ENCODE measurements at places on chromosomes 3 and 15.

GRCh38 chr3:128950223-128950938, 43.5 kb downstream of the CFAP92 start:
- DNase-seq, result peak; percentile 16

DNA sequence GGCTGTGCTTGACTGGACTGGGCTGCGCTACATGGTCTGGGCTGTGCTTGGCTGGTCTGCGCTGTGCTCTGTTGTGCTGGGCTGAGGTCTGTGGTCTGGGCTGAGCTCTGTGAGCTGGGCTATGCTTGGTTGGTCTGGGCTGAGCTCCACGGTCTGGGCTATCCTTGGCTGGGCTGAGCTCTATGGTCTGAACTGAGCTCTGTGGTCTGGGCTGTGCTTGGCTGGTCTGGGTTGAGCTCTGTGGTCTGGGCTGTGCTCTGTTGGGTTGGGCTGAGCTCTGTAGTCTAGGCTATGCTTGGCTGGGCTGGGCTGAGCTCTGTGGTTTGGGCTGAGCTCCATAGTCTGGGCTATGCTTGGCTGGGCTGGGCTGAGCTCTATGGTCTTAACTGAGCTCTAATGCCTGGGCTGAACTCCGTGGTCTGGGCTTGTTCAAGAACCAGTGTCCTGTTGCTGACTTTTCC, 92.0 kb downstream of the PLXNA1 start:
- DNase-seq, result no peak

GRCh38 chr3:62644493-62644892, 230.7 kb downstream of the CADPS start:
- DNase-seq, result no peak

GRCh38 chr15:48493763-48494225, 151.7 kb downstream of the FBN1 start:
- no peak for DNase-seq

- no peak for DNase-seq
Measured at GRCh38 chr3:27317096-27317495, 52.1 kb downstream of the NEK10 start.

- no peak for DNase-seq
Measured at GRCh38 chr15:81211376-81211775, 14.7 kb downstream of the IL16 start.

GRCh38 chr15:22992024-22992326, 11.8 kb upstream of the CYFIP1 start:
- no peak for DNase-seq

DNA sequence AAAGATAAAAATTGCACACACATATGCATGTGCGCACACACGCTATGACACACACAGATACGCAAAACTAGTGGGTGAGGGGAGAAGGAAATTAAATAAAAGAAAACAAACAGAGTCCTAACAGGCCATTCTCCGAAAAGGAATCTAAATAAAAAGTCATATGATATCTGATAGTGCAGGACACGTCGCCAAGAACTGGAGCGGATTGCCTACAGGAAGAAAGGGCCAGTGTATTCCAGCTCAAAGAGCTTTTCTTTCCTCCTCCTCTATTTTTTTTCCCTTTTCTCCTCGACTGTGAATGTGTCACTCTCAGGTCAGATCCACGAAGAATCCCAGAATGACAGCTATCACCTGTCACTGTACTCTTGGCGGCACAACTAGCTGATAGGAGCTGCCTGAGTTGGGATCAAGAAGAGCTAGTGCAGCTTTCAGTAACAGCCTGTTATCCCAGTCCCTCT, 157.8 kb downstream of the TIGIT start:
- peak; percentile 20 for DNase-seq

DNA sequence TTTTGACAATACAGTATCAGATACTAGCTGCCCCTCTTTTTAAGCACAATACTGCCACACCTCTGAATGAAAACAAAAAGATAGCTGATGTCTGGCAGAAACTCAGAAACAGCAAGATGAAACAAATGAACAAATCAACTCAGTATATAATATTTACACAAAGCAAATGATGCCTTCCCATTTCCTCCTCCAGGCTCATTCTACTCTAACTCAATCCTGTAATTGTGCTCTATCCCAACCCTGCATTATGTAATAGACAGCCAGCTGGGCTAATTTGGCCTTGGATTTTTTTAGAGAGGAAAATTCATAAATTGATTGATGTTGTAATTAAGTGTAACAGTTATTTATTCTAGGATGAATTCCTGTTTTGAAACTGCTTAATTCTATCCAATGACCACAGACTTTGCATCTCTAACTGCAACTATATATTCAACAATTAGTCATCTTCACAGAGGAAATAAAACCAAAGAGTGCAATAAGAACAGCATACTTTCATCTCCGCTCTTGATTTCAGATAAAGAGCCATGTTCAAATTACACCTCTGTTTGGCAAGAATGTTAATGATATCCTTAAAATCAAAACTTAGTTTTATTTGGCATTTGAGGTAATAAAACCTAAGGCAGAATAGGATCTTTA, 6.1 kb downstream of the ATG3 start:
- no peak for DNase-seq

DNA sequence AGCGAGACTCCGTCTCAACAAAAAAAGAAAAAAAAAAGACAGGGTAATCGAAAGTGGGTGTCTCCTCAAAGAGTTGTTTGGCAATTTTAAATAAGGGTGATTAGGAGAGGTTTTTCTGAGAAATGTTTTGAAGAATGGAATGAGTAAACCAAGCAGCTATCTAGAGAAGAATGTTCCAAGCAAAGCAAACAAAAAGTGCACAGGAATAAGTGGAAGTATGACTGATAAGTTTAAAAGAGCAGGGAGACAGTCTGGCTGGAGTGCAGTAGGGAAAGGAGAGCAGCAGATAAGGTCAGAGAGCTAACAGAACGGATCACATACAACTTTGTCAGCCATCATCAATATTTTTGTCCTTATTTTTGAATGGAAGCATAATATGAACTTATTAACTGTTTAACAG, 853.5 kb downstream of the TUSC7 start:
- no peak for DNase-seq

DNA sequence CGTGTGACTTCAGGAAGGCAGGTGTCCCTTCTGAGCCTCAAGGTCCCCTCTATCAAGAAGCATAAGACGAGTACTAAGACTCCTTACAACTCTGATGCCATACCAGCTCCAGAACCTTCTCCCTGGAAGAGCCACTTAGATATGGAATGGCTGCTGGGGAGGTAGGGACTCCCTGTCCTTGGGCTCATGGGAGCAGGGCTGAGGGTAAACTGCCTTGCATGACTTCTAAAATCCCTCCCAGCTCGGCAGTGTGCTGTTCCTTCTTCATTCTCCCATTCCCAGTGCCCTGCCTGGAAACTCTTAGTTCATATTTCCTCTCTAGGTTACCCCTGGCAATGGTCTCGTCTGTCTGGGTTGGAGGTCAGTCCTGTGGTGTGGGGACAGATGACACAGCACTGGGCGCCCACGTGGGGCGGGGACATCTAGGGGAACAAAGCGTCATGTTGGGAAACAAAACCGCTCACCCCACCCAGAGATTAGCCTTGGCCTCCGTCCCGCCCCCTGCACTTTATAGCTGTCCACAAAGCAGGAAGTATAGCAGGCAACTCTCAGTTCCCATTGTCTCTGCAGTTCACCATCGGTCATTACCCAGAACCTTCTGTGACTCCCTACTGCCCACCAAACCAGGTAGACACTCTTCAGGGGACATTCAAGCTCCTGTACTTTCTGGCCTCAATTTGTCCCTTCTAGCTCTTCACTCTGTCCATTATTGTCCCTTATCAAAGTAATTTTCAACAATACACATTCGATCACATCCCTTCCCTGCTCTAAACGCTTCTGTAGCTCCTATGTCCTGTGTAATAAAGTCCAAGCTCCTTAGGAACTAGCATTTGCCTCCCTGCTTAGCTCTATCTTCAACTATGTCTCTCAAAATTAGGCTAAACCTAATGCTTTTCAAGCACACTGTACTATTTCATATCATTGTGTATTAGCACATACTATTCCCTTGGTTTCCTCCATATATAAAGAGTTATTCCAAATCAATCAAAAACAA, 73.8 kb downstream of the IQSEC1 start:
- DNase-seq, result peak; percentile 95

GRCh38 chr15:34243226-34243625, 18.4 kb downstream of the EMC4 start:
- DNase-seq, result no peak

GRCh38 chr3:40872258-40872920, 326.9 kb upstream of the CTNNB1 start:
- DNase-seq, result no peak

DNA sequence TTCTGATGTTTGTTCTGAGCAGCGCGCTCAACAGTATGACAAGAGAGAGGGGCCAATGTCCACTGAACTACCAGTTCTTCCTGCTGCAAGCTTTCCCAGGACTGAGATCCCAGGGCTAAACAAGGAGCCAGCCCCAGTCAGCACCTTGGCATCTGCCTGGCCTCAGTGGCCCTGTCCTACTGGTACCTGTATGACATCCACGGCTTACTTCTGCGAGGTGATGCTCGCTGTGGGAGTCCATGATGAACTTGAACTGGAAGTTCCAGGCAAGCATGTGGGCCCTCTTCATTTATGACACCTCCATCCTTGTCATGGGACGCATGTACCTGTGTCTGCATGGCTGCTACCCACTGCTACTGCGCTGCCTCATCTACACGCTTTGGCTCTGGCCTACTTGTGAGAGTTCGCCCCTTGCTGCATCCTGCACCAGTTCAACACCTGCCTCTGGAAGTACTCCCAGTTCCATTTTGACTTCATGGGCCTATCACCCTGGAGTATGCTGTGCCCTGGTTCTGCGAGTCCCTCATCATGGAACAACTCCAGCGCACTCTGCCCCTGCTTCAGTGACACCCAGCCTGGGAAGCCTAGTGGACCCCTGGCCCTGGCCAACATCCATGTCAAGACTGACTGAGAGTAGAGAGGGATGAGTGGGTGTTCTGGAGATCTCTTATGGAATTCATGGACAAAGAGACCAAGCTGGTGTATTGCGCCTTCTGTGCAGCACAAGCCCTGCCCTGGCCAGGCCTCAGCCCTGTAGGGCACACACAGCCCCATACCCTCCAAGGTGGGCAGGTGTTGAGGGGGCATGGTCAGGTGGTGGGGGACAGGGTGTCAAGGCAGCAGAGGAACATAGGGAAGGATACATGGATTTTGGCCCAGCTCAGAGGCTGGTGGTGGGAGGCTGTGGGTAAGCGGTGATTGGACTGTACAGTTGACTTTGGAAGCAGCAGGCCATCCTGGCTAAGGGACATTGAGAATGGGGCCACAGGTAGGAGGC, 246.8 kb downstream of the NLGN1 start:
- DNase-seq, result no peak

- no peak for DNase-seq
Measured at GRCh38 chr15:51888593-51889195, 59.2 kb downstream of the TMOD3 start.

GRCh38 chr3:71372911-71373637, 210.5 kb downstream of the FOXP1 start:
- no peak for DNase-seq

GRCh38 chr3:185411133-185411532, 48.2 kb downstream of the MAP3K13 start:
- no peak for DNase-seq

DNA sequence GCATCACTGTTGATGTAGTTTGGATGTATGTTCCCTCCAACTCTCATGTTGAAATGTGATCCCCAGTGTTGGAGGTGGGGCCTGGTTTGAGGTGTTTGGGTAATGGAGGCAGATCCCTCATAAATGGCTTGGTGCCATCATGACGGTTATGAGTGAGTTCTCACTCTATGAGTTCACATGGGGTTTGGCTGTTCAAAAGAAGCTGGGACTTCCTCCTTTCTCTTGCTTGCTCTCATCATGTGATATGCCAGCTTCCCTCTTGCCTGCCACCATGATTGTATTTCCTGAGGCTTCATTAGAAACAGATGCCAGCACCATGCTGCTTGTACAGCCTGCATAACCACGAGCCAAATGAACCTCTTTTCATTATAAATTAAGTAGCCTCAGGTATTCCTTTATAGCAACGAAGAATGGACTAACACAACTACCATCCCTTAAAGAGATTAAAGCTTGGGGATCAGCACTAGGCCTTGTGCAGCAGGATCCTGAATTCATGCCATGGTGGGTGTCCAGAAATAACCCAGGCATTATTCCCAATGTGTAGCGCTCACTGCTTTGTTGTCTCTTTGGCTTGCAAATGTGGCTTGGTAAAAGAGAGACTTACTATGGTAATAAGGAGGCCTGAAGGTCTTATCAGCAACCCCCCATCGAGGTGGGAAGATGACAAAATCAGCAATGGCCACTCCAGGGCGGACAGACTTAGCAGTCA, 41.9 kb downstream of the NDUFB4 start:
- DNase-seq, result no peak

DNA sequence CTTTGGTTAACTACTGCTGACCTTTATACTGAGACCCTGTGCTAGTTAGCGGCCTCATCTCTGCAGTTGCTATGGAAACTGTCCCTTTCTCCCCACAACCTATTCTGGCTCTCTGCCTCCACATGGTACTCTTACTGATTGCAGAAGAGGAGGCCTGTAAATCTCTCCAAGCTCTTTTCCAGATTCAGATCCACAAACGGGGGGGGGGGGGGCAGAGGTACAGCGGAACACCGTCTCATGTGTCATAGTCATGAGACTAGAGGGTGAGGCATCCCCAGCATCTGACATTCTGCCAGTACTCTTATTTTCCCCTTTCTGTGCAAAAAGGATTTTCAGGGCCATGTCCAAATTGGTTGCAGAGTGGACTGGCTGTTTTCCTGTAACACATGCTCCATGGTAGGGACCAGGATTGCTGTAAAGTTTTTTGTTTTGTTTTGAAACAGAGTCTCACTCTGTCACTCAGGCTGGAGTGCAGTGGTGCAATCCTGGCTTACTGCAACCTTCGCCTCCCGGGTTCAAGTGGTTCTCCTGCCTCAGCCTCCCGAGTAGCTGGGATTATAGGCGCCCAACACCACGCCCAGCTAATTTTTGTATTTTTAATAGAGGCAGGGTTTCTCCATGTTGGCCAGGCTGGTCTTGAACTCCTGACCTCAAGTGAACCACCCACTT, 8.3 kb upstream of the MAP1A start:
- DNase-seq, result no peak

GRCh38 chr15:89130201-89130600, 41.9 kb downstream of the ABHD2 start:
- DNase-seq, result no peak

DNA sequence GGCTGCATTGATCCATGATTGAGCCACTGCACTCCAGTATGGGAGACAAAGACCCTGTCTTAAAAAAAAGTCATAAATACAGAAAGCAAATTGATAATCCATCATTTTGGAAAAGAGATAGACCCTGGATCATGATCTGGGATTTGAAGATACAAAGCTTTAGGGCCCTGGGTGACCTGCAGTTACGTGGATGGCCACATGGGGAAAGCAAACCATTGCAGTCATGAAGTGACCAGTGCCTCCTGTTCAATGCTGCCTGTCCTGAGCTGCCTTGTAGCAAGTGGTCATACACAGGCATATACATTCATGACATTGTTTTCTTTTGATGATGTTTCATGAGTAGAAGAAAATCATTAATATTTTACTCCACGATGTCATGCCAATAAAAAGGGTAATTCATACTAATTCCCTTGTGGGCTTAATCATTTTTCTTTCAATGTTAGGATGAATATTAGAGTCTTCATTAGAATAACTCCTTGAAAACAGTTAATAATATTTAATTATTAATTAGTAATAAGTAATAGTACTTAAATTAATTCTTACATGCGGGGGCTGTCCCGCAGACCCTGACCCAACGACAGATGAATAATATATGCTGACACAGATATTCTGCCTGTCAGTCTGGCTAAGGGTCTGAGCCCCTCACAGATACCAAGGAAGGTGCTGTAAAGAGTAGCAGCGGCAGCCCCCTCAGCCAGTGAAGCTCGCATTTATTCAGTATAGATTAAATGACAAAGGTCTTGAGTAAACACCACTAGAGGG, 109.0 kb upstream of the UNC13C start:
- DNase-seq, result no peak
